ENCODE measurements at places on chromosomes 6 and 20. TPM values are rescaled to one million over a fixed set of nuclear protein-coding genes. Genes with fewer than 3 reads are reported as not detected.

RAMACL gene
- total RNA-seq, result not detected

DNA sequence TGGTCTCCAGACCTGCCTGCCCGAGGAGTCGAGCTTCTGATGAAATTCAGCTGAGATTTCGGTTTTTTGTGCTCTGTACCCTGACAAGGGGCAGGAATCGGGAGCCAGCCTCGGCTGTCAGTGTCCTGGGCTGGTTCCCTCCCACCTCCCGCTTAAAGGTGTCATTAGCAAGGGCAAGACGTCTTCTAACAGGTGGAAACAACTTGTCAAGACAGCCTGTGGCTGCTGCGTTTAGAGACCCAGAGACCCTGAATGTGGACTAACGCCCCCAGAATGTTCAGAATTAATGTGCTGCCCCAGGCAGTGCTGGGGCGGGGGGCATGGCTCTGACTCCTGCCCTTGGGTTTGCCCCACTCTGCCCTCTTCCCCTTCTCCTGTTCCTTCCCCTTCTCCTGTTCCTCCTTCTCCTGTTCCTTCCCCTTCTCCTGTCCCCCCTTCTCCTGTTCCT is 69.7 kb downstream of the PHACTR3 start:
- DNase-seq, result no peak

- peak; percentile 52 for DNase-seq
These were observed at the start of gene ECT2L for GRCh38 chr6:138795809-138796603. Gene ECT2L, plus strand, starts transcription at chr6:138796087. Its CDS starts 17,188 bp downstream, at chr6:138813275.

- DNase-seq, result peak; percentile 85
These were observed 88.5 kb downstream of the LY86 start for GRCh38 chr6:6676910-6677441.

DNA sequence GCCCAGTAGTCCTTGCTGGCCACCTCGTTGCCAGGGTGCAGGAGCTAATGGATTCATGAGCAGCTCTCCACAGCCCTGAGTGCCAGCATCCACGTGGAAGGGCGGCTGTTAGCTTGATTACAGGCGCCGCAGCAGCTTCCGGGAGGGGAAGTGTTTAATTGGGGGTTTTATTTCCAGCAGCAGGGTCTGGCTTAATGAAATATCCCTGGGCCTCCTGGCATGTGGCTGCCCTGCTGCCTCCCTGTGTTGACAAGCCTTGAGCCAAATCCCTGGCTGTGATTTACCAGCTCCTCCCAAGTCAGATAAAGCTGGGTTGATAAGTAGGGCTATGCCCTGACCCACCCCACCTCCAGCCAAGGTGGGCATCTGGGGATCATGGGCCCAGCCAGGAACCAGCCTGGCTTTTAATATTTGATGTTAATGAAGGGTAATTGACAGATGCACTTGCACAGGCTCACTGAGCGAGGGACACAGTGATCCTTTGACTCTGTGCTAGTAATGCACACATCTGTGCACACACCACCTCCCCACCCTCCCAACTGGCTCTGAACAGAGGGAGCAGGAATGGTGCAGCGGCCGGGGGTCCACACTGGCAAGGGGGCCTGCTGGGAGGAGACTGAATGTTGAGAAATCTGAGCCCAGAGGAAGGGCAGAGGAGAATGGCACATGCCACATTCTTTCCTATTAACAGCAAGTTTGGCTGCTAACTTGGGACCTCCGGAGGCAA is 13.6 kb downstream of the GLP1R start:
- DNase-seq, result no peak

GRCh38 chr6:17885889-17886576 is 101.4 kb downstream of the KIF13A start:
- DNase-seq, result no peak

GRCh38 chr6:139416146-139416545 is 41.7 kb upstream of the CITED2 start:
- no peak for DNase-seq

DNA sequence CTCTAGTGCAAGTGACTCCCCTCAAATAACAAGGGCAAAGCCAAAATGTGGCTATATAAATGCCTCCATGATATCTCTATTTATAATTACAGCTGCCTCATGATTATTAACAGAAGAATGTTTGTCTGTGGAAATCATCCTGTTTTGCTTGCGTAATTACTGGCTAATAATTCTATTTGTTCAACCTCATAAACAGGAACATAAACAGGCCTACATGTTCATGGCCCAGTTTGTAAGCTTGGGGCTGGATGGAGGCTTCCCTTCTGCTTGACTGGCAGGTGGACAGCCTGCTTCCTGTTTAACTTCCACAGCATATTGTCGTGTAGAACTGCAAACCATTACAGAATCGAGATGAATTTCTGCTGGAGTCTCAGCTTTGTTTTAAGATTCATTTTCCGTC is 766.0 kb upstream of the MAP3K7 start:
- DNase-seq, result peak; percentile 11

GRCh38 chr20:18986895-18987580 is 173.5 kb downstream of the SCP2D1 start:
- DNase-seq, result no peak

- DNase-seq, result no peak
These were observed 345.8 kb upstream of the PRND start for GRCh38 chr20:4375881-4376280.

- DNase-seq, result no peak
These were observed 306.1 kb upstream of the FLRT3 start for GRCh38 chr20:14643556-14643955.

GRCh38 chr6:4055420-4056041 is 23.4 kb downstream of the FAM217A start:
- DNase-seq, result peak; percentile 79

DNA sequence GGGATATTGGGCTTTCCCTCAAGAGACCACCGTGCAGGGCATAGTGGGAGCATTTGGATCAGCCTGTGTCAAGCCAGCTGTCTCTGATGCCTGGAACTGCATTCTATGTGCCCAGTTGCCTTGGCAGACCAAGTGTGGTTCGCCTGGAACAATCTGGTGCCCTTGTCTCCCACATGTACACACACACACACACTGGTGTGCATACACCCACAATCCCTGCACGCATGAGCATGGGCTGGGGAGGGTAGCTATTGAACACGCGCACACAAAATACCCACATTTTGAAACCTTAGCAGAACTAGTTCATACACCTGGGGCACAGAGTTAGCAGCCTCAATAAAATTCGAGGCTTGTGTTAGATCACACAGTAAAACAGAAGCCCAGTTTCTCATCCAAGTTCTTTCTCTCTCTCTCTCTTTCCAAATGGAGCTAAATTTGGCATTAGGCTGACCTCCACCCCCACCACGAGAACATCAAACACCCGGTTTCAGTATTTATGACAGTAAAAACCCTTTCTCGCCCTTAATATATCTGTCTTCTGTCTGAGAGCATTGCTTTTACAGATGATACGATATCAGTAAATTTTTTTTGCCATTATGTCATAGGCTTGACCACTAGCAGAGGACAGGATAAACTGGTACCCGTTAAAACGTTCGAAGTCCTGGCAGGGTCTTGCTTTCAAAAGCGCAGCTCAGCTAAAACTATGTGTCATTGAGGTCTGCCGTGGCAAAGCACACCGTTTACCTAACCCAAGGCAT is 18.2 kb upstream of the NFATC2 start:
- peak; percentile 6 for DNase-seq

- peak; percentile 37 for DNase-seq
These were observed 49.2 kb downstream of the FYN start for GRCh38 chr6:111823831-111824607.

UBE2V1 gene
- total RNA-seq, result 96.8 TPM

FOXQ1 gene
- not detected for total RNA-seq

- DNase-seq, result peak; percentile 55
These were observed 369.0 kb downstream of the THBS2 start for GRCh38 chr6:168884646-168885086.

- DNase-seq, result no peak
These were observed 249.7 kb downstream of the TTLL2 start for GRCh38 chr6:167574431-167575151.

DNA sequence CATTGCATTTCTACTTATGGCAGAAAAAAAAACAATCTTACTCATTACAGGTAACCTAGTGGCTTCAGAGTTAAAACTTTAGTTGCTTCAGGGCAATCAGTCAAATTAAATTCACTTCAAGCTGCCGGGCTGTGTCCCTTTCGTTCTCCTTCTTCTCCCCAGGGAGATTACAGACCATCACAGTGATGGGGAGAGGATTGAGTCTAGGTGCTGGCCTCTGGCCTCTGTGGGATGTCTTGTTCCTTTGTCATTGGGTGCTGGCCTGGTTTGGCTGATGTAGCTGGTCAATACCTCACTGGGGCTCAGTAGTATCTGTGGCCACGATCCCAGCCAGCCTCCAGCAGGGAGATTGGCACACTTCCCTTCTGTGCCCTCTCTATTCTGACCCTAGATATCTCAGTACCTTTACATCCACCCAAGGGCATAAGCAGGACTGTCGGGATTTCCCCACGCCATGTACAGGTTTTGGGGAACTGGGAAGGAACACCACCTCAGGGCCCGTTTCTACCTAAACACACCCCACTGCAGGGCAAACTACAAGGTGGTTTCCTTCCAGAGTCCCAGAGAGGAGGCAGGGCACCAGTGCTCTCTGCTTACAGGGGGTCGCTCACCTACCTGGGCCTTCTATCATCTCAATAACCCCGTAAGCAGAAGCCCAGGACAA is 15.4 kb downstream of the FYN start:
- DNase-seq, result no peak

FAM83D gene
- 0.67 TPM for total RNA-seq

- no peak for DNase-seq
These were observed 1.6 kb upstream of the PBOV1 start for GRCh38 chr6:138219901-138220300.

DNA sequence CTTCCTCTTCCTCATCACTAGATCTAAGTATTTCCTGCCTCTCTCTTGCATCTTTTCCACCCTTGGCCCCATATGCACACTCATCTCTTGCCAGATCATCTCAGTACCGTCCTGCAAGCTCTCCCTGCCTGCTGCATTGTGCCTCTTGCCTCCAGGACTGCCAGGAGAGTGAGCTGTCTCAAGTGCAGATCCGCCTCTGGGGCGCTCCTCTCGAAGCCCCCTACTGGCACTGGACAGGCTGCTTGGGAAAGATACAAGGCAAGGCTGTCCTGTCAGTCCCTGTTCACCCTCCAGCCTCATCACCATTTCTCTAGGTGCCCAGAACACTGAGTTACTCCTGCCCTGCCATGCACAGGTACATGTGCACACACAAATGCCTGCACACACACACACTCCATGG is 10.2 kb downstream of the SYNDIG1 start:
- no peak for DNase-seq
